AG09309 (cell line): ENCODE measurements at places on chromosomes 11 and 22.

- no peak for DNase-seq
Measured at GRCh38 chr22:49354516-49355210, 473.0 kb downstream of the BRD1 start.

GRCh38 chr11:48107188-48107704 lies 109.4 kb upstream of the OR4B1 start:
- no peak for DNase-seq

GRCh38 chr11:130849215-130849568 lies 67.1 kb downstream of the SNX19 start:
- peak; percentile 85 for DNase-seq

GRCh38 chr11:45343444-45343843 lies 57.3 kb upstream of the SYT13 start:
- DNase-seq: no peak

DNA sequence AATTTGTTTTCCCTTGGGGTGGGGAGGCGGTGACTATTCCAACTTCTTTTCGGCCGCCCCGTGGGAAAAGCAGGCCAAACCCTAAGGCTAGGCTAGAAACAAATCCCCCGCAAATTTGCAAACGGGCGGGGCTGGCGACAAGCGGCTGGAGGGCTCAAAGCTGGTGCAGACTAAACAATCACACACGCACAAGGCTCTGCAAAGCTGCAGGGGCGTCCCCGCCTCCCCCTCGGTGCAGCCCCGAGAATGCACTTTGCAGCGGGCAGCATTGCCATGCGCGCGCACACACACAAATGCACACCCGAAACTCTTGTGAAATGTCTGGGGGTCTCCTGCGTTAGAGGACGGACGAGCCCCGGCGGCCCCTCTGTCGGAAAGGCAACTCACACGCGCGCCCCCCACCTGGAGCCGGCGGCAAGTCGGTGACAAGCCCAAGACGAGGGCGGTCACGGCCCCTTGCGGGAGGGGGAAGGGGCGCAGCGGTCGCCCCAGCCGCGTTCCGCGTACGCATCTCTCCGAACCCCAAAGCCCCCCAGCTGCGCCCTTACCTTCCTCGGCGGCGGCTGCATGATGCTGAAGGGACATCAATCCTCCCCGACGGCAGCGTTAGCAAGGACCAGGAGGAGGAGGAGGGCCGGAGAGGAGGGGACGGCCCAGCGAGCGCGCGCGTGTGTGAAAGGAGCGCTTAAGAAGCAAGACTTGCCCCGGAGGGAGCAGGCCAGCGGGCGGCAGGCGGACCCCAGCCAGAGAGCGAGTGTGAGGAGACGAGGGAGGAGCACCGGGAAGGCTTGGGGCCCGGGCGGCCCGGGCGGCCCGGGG lies 600 bp downstream of the FCHSD2 start:
- no peak for DNase-seq
